Right renal cortex interstitium (tissue), 3 donors: ENCODE measurements at places on chromosomes 3 and 15. TPM values are rescaled to one million over a fixed set of nuclear protein-coding genes. Genes with fewer than 3 reads are reported as not detected.

- DNase-seq = no peak
Measured at GRCh38 chr3:184261270-184261853, at the start of gene CAMK2N2. Gene CAMK2N2 (minus strand): TSS chr3:184261553. CDS start chr3:184261285, 268 bp downstream.

Gene NT5DC2
- 142 TPM for polyA plus RNA-seq

GRCh38 chr3:174232658-174233429, 626.3 kb upstream of the NAALADL2 start:
- DNase-seq = no peak

GRCh38 chr3:36373084-36373483, 7.2 kb upstream of the STAC start:
- no peak for DNase-seq

GRCh38 chr15:81157195-81157938, 23.3 kb downstream of the CFAP161 start:
- no peak for DNase-seq

DNA sequence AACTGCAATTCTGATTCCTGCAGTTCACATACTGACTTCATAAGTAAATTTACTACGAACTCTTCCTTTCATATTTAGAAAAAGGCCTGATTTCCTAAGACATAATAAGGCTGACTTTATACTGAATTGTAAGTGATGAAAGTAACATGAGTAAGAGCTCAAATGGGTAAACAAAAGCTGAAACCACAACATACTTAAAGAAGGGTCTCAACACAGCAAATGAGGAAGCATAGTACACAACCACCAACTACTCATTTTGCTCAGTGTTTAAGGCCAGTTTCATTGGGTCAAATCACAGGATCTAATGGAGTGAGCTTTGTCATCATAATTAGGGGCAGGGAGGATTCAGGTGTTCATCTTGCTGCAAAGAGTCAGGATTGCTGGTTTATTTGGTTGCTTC, 81.4 kb downstream of the SETD2 start:
- DNase-seq = no peak

DNA sequence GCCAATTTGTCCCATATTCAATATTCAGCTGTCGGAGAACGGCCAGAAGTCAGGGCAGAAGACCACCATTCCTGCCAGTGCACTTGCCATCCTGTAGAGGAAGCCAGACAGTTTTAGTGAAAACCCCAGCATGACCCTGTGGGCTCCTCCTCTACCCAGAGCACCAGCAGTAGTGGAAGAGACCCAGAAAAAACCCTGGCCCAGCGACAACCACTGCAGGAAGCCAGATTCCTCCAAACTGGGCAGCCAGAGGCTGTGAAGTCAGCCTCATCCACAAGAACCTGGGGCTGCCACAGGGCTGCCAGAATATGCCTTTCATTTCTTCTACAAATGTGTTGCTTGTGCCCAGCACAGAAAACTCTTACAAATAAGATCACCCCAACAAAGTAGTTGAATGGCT, 67.3 kb downstream of the HMCES start:
- DNase-seq = no peak

DNA sequence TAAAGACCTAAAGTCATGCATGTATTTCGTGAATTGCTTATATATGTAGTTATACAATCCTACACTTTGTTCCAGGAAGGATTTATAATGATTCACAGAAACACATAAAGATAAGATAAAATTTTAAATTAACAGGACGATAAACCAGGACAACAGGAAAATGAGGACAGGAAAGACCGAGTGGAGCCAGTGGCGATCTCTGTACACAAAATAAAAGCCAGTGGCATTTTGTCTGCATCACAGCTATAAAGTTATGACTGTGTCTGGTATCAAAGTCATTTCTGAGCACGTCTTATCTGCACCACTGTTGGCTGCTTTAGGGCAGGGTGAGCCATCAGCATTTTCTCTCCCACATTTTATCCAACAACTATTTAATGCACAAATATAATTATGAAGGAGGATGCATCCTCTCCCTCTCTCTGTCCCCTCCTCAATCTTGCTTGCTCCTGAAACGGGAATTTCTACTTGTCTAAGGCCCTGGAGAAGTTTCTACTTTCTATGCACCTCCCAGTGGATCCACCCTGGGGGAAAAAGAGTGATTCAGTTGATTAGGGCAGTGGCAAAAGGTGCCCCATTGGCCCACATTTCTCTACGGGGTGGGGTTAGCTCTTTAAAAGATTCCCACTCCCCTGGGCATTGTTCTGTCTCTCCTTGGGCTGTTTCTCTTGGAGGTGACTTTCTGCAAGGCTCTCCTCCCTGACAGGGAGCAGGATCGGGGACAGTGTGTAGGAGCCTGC, 159.4 kb upstream of the UBE2E1 start:
- DNase-seq = no peak

DNA sequence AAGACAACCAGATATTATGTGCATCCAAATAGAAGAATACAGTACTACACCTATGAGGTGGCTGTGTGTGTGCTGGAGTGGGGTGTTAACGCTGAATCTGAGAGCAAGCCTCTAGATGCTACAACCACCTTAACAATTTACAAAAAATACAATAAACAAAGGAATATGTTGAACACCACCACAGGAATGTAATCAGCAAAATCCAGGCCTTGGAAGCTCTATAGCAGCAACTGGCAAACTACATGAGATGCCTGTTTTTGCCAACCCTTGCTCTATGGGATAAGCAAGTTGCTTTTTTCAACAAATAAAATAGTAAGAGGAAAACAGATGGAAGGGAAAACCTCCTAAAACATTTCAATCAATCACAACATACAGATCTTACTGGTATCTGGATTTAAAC, 23.9 kb downstream of the SLTM start:
- no peak for DNase-seq
